Left forelimb (tissue), 1 donor: ENCODE measurements at places on chromosomes 4 and X.

- DNase-seq, result no peak
These were observed 177.2 kb upstream of the TENM3 start for GRCh38 chr4:182066037-182066436.

- DNase-seq, result peak; percentile 90
These were observed at the start of gene PDE5A for GRCh38 chr4:119628281-119629141. Gene PDE5A, minus strand, starts transcription at chr4:119628804. Its CDS starts 133 bp downstream, at chr4:119628671.

GRCh38 chrX:6941041-6941440 lies 206.5 kb upstream of the STS start:
- DNase-seq, result no peak

DNA sequence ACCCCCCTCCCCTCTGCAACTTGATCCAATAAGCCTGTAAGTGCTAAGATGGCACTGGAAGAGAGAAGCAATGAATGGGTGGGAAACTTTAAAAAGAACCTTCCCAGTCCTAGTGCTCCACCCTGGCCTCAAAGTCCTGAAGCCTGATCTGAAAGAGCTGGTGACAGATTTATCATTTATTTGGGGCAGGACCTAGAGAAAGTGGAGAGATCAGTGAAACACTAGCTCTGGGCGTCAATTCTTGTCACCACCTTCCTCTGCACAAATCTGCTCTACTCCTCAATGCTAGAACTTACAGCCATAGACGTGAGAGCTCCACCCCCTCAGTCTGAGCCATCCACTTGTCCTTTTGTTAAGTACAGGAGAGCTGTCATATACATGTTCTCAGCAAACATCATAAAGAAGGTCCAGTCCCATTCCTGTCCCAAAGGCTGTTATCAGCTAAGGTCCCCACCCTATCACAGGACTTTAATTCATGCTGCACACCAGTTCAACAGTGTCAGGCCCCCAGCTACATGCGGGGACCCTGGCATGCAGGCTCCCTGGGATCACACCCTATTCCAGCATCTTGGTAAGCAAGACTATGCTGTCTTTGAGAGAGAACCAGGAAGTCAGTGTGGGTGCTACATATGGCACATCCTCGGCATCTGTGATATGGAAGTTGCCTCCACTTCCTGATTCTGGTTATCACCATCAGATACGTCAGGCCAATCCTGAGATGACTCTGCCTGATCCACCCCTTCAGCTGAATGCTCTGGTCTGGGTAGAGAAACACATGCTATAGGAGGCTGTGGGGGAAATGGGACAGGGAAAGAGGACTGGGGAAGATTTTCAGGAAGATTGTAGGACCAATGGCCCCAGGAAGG lies 2.3 kb downstream of the P2RY4 start:
- DNase-seq, result no peak

DNA sequence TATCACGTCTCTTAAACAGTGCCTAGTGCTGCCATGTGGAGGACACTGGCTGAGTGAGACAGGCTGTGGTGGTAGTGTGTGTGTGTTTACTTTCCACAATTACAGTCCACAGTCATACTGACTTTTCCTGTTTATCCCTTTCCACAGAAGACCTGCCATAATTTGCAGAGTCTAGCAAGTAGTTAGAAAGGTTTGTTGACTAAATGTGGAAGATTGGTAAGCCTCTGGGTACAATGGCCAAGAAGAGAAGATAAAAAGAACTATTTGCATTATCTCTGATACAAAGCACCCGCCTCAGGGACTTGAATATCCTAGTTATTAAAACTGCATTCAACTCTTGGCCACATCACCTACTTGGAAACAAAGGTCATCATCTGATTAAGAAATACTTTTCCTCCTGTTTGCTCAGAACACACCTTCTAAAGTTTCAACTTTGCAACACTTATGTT lies 89.1 kb downstream of the FAM13A start:
- DNase-seq, result no peak

GRCh38 chr4:41185614-41186592 lies 28.4 kb downstream of the APBB2 start:
- no peak for DNase-seq

DNA sequence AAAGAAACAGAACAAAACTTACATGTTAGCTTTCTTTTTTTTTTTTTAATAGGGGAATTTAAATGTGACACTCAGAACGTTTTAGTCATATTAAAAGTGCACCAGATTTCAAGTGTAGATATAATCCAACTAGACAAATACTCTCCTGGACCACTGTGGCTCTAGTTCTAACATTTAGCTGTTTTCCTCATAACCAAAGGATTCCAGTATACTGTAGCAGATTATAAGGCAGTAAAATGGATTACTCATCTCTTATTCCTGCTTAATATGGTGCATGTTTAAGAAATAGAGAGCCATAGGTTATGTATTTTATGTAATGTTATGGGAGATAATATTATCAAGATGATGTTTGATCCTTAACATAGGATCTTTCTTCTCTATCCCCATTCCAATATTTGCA lies 1339.5 kb upstream of the AGA start:
- DNase-seq, result no peak

DNA sequence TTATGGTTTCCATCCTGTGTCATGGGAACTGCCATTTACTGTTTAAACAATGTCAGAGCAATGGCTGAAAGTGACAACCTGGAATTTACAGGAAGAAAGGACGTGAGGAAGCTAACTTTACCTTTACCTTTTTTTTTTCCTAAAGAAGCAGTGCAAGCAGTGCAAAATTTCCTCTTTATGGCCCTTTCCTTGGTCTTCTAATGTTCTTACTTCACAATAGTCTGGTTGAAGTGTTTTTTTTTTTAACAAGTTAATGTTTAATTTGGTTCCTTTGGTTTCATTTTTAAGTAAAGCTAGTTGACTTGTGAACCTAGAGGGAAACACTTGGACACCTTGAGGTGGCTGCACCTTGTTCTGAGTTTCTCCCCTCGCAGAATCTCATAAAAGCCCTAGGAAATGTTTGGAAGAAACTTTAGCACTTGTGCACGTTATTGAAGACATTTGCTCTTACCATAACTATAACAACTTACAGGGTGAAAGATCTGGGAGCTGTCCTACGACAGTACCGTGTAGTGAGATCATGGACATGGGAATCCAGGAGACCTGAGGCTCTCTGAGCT lies 1.8 kb downstream of the SGMS2 start:
- DNase-seq, result no peak

- no peak for DNase-seq
These were observed 138.8 kb upstream of the VCX start for GRCh38 chrX:7704205-7704604.

- DNase-seq, result no peak
These were observed 164.4 kb downstream of the RBMX2 start for GRCh38 chrX:130566028-130566683.

GRCh38 chrX:36856849-36857248 lies 151.3 kb upstream of the FAM47C start:
- no peak for DNase-seq

DNA sequence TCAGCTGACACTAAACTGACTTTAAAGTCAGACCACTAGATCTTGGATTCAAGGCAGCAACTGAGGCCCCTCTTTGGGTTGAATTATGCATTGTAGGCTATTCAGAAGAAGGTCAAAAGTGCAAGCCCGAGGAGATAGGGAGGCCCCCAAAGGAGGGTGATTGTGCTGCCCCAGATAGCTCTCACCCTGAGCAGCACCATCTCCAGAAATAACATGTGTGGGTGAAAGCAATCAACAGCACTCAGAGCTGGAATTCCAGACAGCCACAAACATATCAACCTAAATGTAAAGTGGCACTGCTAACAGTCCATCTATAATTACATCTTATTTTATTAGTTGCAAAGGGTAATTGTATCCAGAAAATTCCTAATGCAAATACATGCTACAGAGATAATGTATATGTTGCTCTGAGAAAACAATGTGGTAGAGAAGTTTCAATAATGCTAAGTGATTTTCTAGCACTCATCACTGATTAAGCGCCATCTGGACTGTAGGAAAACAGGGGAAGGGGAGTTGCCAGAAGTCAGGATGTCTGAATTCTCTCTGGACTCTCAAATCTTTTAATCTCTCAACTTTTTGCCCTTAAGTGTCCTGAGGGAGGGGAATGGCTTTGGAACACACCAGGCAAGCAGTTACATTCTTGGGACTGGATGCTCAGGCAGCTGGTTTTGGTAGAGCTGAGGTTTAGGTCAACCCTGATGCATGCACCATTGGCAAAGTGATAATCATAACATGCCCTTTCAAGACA lies 61.8 kb upstream of the SFRP2 start:
- DNase-seq, result no peak

GRCh38 chr4:182018691-182019090 lies 224.5 kb upstream of the TENM3 start:
- DNase-seq, result no peak
